ENCODE measurements at places on chromosomes 4 and X. TPM values are rescaled to one million over a fixed set of nuclear protein-coding genes. Genes with fewer than 3 reads are reported as not detected.

DNA sequence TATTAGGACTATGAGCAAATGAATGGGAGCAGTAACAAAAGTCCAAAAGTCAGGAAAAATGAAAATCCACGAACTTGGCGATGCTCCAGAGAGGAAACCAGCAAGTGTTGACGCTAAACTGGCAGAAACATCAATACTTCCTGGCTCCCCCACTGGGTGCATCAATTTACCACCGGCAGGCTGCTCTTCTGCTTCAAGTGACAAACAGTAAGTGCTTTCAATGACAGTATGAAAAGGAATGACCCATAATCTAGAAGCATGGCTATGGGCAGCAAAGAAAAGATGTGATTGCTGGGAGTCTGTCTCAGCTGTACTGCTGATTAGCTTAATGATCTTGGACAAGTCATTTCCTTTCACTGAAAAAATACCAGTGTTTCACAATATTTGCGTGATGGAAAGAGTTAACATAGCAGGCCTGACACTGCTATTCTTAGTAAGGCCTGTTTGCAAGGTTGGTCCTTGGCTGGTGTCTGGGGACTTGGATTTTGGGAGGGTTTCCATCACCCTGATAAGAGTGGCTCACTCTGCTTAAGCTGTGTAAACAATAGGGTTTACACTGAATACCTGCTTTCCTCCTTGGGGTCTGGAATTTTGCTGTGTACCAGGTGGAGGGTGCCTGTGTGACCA is 8.7 kb downstream of the ATP11C start:
- no peak for DNase-seq

STPG2 gene
- total RNA-seq, result 0.29 TPM

ZNF185 gene
- 1.1 TPM for total RNA-seq

- no peak for DNase-seq
Measured at GRCh38 chrX:146224442-146224841, 406.8 kb downstream of the SLITRK2 start.

DNA sequence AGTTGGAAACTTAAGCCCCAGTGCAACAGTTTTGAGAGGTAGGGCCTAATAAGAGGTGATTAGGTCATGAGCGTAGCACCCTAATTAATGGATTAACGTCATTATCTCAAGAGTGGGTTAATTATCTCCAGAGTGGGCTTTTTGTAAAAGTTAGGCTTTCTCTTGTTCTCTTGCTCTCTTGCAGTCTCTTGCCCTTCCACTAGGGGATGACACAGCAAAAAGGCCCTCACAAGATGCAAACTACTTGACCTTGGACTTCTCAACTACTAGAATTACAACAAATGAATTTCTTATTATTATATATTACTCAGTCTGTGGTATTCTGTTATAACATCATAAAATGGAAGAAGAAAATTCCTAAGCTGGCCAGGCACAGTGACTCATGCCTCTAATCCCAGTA is 22.1 kb upstream of the NDST3 start:
- no peak for DNase-seq

- DNase-seq, result no peak
Measured at GRCh38 chr4:81845761-81846160, 374.1 kb upstream of the RASGEF1B start.
